Activated T-helper 1 cell treated with anti-CD3 and anti-CD28 coated beads, Interleukin-2, amount 50 U/mL, for 16 hours (primary cell): ENCODE measurements at places on chromosomes 1 and 21.
A peak's percentile ranks its signal among the peaks of the same experiment; 100 is the strongest.

- no peak for DNase-seq
These were observed 11.7 kb downstream of the CD2 start for GRCh38 chr1:116765962-116766361.

DNA sequence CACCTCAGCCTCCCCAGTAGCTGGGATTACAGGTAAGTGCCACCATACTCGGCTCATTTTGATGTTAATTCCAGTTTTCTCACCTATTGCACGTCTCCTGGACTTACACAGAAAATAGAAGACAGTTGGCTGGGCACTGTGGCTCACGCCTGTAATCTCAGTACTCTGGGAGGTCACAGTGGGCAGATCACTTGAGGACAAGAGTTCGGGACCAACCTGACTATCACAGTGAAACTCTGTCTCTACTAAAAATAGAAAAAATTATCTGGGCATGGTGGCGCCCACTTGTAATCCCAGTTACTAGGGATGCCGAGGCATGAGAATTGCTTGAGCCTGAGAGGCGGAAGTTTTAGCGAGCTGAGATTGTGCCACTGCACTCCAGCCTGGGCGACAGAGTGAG, 44.1 kb downstream of the DYRK1A start:
- DNase-seq, result no peak

GRCh38 chr1:9062846-9063245, 6.6 kb downstream of the SLC2A5 start:
- DNase-seq, result no peak

GRCh38 chr1:221430152-221430960, 311.5 kb downstream of the DUSP10 start:
- no peak for DNase-seq

GRCh38 chr1:24070821-24071393, 41.0 kb downstream of the MYOM3 start:
- peak; percentile 56 for DNase-seq

DNA sequence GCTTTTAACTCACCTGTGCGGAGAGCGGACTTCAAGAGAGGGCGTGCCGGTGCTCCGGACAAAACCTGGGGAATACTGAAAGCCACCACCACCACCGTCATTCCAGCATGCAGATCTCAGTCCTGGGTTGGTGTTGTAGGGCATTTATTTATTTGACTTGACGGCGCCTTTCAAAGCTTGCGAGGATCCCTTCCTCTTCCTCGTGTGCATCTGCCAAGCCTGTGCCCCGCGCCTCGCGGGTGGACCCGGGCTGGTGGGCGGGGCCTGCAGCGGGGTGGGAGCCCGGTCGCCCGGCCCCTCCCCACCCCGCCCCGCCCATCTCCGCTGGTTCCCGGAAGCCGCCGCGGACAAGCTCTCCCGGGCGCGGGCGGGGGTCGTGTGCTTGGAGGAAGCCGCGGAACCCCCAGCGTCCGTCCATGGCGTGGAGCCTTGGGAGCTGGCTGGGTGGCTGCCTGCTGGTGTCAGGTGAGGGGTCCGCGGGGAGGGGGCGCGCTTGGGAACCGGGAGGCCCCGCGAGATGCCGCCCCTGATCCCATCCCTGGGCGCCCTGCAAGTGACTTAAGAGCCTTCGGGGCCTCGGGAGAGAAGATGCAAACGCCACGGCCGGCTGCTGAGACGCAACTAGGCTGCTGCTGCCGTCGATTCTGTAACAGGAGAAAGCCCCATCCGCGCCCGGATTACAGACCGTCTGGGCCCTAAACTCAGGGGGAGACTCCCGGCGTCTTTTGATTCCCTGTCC, at the start of gene IL10RB:
TSS of gene IL10RB (plus strand) at position 318 of the 739 bp plus-strand sequence. CDS start at position 417, 99 bp downstream.
- DNase-seq, result peak; percentile 60

DNA sequence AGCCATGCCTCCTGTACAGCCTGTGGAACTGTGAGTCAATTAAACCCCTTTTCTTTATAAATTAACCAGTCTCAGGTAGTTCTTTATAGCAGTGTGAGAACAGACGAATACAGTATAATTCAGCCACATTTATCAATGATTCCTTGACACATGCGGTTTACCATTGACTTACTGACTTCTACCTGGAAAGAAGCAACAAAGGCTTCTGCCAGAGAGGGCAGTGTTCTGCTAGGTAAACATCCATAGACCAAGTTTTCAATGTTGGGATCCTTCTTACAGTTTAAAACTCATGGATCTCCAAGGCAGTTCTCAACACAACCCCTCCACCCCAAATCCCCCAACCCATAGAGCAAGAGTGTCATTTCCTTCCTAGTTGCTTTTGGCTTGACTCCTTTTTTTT, 150.6 kb downstream of the ZNF648 start:
- no peak for DNase-seq

- no peak for DNase-seq
These were observed 639.7 kb upstream of the USP24 start for GRCh38 chr1:55854911-55855310.

- no peak for DNase-seq
These were observed 91.7 kb downstream of the TYW3 start for GRCh38 chr1:74824497-74825107.

GRCh38 chr21:31530897-31531705, 128.4 kb upstream of the SOD1 start:
- no peak for DNase-seq

GRCh38 chr1:220880726-220881506, 1.7 kb downstream of the HLX start:
- no peak for DNase-seq

DNA sequence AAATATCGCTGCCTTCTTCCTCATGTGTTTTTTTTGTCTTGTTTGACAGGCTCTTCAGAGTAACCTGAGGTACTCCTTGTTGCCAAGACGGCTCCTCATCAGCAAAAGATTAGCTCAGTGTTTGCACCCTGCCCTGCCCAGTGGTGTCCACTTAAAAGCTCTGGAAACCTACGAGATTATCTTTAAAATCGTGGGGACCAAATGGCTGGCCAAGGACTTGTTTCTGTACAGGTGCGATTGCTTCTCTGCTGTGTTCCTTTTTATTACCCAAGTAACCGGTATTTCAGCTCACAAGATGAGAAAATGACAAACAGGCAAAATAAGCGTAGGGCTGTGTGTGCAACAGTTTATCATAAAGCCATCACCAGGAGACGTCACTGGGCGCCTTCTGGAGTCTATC, 42.4 kb downstream of the DOP1B start:
- no peak for DNase-seq

GRCh38 chr21:25175938-25176337, 431.3 kb downstream of the MRPL39 start:
- no peak for DNase-seq

GRCh38 chr1:160363951-160364735, 2.7 kb upstream of the NHLH1 start:
- no peak for DNase-seq

GRCh38 chr1:184698016-184698415, 56.6 kb downstream of the EDEM3 start:
- DNase-seq, result no peak

DNA sequence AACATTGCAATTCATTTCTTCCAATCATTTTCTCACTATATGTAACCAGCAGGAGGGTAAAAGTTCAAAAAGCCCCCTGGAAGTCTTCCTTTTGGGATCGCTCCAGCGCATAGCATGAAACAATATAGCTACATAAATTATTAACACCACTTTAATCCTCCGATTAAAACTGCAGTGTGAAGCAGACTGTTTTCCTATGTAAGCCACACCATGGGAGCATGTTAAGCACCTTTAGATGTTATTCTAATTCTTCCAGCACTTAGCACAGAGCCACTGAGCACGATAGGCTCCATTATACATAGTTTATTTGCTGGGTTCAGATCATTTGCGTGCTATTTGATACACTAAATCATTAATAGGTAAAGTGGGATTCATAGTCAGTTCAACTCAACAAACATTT, 18.4 kb upstream of the GADD45A start:
- no peak for DNase-seq

DNA sequence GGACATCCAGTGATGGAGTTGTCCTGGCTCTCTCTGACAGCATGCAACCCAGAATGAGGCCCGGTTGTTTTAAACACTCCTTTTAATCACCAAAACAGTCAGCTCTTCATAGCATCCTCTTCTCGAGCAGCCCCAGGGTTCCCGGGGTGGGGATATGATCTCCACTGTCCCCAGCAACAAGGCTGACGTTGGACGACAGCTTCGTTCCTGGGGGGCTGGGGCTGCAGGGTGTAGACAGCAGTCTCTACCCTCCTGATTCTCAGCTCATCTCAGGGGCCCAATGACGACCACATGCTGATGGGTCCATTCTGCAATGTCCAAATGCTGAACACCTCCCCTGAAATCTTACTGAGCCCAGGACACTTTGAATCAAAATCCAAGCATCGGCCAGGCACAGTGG, 27.0 kb downstream of the TRIM11 start:
- DNase-seq, result no peak

GRCh38 chr1:55347866-55348265, 132.7 kb upstream of the USP24 start:
- DNase-seq, result no peak

GRCh38 chr1:7554385-7555235, 216.5 kb upstream of the VAMP3 start:
- DNase-seq, result no peak

- no peak for DNase-seq
These were observed 156.7 kb downstream of the NR5A2 start for GRCh38 chr1:200184196-200184595.

DNA sequence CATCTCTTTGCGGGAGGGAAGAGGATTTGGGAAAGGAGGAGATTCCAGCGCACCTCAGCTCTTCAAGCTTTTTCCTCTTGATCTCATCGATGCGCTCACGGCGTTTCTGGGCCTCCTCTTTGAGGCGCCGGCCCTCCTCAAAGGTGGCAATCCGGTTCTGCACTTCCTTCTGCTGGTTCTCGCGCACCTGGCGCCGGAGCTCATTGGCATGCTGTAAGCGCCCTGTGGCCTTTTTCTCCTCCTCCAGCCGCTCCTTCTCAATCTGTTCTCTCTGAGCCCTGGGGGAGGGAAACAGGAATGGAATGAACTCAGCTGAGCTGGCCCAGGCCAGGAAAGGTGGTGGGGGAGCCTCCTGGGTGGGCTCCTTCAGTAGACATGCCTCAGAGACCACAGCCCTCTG, 10.4 kb upstream of the VSIG8 start:
- no peak for DNase-seq

DNA sequence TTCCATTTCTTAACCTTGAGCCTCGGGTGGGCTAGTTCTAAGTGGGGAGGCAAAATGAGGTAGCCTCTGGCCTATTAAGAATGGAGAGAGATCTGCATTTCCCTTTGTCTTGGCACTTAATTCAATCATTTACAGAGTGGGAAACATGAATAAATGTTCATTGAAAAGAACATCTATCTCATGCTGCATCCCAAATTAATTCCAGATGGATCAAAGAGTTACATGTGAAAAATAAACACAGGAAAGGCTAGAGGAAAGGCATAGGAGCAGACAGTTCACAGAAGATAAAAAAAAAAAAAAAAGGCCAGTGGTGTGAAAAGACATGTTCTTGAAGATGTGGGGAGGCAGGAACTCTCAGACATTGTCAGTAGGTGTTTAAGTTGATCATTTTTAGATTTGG, 35.7 kb upstream of the EPS8L3 start:
- no peak for DNase-seq

DNA sequence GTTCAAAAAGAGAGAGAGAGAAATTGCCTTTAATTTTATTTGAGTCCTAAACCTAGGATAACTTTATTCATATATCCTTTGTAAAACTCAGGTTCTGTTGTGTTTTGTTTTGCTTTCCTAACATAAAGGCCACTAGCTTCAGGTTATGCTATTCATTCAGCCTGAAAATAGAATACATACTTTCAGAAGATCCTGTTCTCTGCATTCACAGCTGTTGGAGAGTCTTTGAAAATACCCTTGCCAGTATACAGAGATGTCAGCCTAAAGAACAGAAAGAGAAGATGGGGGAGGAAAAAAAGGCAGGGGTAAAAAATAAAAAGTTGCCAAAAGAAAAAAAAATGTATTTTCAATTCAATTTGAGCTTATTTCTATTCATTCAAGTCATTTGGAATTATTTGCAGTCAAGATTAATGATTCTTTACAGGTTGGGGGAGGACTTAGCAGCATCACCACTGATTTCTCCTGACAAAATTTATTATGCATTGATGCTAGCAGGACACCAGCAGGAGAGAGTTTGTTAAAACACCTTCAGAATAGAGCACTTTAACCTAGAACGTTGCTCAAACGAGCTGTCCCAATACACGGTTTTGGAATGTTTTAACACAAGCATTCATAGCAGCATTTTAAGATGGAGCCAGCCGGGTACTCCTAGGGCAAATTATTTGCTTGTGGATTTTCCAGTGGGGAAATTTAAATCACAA, 318.5 kb downstream of the NTNG1 start:
- DNase-seq, result no peak

DNA sequence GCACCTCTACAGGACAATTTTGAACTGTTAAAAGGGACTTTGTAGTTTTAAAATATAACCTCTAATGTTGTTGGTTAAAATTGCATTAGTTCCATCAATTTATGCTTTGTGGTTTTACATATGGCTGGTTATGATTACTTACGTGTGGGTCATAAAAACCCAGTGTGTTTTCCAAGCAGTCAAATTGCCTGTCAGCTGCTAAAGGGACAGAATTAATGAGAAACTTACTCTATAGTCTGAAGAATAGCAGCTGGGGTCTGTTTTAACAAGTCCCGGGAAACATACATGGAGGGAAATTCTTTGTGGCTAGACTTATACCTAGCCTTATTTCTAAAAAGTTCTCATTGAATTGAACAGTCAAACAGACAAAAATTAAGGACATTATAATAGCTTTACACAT, 820.9 kb upstream of the ADGRL4 start:
- DNase-seq, result no peak

DNA sequence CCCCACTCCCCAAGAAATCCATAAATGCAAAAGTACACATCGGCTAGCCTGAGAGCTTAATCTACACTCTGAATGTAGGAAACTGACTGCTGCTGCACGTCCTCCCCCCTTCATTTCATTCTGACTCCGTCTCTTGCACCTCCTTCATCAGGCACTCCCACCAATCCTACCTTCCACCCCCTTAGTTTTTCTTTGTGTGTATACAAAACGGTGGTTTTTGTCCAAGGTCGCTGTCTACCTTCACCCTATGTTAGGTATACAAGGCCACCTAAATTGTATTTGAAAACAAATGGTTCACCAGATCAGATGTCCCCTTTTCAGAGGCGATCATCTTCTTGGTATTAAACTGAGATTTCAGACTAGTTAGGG, 1.9 kb downstream of the WDR26 start:
- no peak for DNase-seq

DNA sequence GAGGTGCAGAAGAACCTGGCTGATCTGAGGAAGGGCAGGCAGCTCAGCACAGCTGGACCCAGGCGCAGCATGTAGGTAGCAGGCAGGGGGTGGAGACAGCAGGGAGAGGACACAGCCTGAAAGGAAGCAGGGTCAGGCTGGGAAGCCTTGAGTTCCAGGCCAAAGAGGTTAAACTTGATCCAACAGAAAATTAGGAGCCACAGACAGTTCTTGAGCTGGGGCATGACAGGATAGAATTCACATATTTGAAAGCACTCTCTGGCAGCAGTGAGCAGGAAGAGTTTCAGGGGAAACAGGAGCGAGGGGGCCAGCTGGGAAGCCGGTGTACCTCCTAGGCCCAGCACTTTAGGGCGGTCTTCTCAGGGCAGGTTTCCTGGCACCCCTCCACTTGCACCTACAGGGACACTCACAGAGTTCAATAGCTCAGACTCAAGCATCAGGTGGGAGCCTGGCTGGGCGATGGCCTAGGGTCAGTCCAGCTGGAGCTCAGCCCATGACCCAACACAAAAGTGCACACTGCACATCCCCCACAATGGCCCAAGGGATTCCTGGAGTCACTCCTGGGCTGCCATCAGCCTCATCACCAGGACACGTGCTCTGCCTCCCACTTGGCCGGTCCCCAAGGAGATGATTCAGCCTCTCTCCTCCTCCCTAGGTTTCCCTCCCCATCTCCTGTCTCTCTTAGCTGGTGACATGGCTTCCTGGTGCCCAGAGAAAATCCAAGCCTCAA, 22.7 kb downstream of the MATN1 start:
- DNase-seq, result no peak

- no peak for DNase-seq
These were observed 10.5 kb upstream of the INTS3 start for GRCh38 chr1:153717330-153717729.
